ENCODE measurements at places on chromosomes 12 and 14.

DNA sequence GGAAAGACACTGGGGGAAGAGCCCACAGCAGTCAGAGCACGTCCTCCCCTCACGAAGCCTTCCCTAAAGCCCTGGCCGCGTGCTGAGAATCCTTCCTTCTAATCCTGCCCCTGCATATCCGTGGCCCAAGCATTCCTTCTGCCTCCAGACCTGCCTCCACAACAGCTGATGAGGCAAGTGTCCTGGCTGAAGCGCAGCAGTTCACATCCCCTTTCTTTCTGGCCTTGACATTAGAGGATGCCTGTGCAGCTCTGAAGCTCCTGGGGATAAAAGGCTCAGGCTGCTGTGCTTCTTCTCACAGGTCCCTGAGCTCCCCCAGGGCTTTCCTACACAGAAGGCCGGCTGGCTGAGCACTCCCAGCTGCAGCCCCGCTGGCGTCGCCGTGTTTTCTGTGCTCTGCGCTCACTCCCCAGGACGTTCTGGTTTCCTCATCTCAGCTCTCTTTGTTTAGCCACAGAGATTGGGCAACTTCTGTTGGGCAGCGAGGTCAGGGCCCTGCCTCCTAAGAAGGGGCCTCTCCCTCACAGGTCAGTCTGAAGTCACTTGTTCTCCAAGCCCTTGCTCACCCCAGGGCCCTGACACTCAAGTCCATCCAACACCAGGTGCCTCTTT is 45.8 kb downstream of the NINJ2 start:
- DNase-seq, result peak; percentile 31

- DNase-seq, result no peak
These were observed 137.5 kb downstream of the FSCB start for GRCh38 chr14:44369401-44370123.

- peak; percentile 72 for DNase-seq
These were observed 16.4 kb downstream of the FOS start for GRCh38 chr14:75295061-75295461.

- DNase-seq, result no peak
These were observed 16.6 kb upstream of the DTX1 start for GRCh38 chr12:113039911-113040445.

- no peak for DNase-seq
These were observed 22.2 kb downstream of the AGAP2 start for GRCh38 chr12:57716305-57716704.

- no peak for DNase-seq
These were observed 12.6 kb upstream of the DDX47 start for GRCh38 chr12:12800406-12801180.

DNA sequence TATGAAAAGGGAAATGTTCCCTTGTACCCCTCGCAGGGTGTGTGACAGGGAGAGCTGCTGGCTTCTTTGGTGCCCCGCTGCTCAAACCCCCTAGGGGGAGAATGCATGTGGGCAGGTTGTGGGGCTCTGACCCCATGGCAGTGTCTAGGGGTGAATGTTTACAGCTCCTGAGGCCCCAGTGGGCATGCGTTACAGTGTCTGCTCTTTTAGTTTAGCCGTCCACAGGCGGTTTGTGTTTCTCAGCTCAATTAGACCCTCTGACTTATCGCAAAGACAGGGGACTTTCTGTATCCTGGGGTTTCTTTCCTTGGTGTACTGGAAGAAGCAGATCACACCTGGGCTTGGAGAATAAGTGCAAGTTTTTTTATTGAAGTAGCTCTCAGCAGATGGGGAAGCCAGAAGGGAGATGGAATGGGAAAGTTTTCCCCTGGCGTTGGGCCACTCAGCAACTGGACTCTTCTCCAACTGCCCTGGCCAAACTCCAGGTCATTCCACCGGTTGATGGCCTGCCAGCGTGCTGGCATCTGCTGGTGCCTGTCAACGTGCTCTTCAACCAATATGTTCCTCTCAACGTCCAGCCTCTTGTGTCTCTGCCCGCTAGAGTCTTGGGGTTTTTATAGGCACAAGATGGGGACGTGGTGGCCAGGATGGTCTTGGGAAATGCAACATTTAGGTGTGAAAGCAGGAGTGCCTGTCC is 720.9 kb downstream of the FSCB start:
- no peak for DNase-seq

GRCh38 chr14:75127903-75128595 is 1.2 kb upstream of the NEK9 start:
- DNase-seq, result no peak

DNA sequence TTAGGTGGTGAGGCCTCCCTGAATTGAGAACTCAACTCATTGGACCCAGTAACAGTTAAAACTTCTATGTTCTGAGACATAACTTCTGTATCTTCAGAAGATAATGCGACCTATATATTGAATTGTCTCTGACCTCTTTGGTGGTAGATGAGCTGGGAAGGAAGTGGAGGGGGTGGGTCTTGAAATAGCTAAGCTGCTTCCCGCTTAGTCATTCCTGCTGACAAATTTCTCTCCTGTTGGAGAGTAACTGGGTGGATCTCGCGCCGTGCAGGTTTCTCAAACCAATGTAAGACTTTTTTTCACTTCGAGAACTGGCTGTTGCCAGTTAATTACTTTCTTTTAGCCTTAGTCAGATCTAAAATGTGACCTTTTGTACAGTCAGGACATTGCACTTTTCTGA is 100.8 kb downstream of the PPHLN1 start:
- no peak for DNase-seq

DNA sequence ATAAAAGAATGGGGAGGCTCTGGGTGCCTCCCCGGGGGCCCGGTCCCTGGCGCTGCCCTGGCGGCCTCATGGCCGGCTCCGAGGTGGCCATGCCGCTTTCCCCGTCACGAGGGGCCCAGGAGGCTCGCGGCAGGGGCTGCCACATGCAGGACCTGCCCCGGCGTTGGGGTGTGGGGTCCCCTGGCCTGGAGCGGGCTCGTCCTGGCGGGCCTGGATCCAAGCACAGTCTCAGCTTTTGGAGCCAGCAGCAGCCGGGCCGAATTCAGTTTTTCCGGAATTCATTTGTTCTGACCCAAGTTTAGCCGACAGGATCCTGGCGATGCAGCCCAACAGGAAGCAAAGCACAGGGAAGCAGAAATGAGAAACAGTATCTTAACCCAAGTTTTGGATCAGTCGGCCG is 26.4 kb upstream of the AEBP2 start:
- DNase-seq, result no peak

GRCh38 chr14:92040431-92041051 is 682 bp upstream of the TRIP11 start:
- peak; percentile 64 for DNase-seq

DNA sequence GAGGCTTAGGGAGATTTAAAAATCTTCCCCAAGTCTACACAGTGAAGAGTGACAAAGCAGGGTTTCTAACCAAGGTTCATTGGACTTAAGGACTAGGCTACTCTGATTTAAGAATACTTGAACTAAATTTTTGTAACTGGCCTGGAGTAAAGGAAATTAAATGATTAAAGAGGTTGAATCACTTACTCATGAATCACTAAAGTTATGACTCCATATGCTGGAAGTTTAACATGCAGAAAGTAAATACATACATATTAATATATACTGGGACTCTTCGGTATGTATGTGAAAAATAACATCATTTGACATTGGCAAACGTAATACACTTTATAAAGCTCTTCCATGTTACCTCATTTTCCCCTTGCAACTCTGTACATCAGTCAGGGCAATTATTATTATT is 322.9 kb downstream of the KCNH5 start:
- DNase-seq, result no peak

DNA sequence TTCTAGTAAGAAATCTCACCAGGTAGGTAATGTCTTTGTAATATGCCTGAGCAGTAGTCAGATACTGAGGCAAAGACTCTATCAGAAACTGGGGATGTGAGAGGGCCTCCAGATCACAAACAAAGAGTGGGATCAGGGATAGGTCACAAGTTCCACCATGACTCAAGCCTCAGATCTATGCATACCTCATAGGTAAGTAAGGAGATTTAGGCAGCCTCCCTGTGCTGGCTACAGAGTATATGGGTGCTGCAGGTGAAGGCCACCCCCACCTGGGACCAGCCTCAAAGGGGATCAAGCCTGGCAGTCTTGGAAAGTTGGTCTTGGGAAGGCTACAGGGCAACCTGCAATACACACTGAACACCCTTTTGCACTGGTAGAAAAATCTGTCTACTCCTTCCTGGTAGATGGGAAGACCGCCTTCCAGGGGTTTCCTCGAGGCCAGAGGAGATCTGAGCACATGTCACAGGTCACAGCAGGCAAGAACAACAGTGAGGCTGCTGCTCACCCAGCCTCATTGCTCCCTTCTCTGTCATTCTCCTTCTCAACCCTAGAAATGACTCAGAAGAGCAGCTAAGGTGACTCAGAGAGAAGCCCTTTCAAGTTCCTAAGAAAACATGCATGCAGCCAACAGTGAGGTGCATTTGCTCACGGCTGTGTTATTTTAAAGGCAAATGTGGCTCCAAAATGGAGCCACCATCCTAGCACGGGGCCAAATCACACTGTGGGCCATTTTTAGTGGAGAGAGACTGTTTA is 143.4 kb upstream of the CDKN3 start:
- no peak for DNase-seq

DNA sequence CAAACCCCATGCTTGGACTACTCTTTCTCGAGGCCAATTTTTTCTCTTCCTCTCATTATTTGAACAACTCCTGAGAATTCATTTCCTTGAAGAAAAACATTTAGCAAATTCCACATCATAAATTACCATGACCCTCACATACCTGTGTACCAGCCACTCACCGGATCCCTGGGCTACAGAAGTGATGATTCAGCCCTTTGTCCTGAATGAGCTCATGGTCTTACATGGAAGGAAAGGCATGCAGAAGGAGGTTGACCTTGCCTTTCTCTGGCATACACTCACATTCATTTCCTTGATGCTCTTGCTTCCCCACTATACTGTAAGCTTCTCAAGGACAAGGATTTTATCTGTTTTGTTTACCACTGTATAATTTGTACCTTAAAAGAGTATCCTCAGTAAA is 191.5 kb downstream of the SLC5A8 start:
- DNase-seq, result no peak

- DNase-seq, result no peak
These were observed 11.4 kb downstream of the PRORP start for GRCh38 chr14:35133542-35134328.

DNA sequence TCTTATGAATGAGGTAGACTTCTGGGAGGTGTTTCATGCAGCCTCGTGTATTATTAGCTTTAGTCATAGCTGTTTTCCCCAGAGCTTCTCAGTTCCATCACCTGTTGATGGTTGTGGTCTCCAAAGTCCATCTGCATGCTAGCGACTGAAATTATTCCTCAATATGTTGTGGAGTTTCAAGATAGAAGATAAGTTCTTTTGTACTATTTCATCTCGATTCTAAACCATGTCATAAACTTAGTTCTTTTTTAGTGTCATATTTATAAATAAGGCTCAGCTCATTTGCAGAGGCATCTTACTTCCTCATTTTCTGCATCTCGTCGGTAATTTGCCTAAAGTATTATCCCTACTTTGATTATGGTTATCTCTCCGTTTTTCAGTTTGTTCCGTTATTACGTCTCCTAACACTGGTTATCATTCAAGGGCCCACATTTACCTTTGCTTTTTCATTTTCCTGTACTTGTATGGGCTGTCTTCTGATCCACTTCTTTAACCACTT is 119.1 kb downstream of the ITPR2 start:
- no peak for DNase-seq

DNA sequence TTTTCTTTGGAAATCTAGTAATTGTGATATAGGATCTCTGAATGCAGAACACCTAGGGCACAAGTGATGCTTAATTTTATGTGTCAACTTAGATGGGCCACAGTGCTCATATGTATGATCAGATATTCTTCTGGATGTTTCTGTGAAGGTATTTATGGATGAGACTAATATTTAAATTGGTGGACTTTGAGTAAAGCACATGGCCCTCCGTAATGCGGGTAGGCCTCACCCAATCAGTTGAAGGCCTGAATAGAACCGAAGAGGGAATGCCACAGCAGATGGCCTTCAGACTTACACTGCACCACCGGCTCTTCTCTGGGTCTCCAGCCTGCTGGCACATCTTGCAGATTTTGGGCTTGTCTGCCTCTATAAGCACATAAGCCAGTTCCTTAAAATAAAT is 60.0 kb downstream of the ETV6 start:
- no peak for DNase-seq

DNA sequence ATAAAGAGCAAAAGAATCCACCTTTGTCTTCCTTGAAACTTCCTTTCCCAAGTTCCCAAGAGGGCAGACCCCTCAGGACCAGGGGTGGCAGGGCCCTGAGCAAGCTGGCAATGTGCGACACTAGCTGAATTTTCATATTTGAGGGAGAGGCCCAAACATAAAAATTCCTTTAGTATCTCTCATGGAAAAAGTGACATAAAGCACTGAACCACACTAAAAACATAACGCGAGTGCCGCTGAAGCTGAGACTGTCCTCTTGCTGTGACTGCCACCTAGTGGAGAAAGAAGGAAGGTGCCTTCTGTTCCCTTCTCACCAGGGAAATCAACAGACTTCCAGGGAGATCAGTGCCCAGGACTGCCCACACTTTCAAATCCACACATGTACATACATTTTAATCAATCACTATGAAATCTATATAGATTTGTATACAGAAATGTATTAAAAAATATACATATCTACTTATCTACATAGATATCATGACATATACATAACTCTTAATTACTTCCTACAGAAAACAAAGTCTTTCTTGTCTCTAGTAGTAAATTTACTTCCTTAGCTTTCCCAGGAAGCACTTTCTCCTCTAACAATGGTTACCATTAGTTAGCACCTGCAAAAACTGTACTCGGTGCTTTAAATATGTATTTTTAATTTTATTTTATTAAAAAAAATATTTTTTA is 53.8 kb downstream of the SSH1 start:
- peak; percentile 97 for DNase-seq

DNA sequence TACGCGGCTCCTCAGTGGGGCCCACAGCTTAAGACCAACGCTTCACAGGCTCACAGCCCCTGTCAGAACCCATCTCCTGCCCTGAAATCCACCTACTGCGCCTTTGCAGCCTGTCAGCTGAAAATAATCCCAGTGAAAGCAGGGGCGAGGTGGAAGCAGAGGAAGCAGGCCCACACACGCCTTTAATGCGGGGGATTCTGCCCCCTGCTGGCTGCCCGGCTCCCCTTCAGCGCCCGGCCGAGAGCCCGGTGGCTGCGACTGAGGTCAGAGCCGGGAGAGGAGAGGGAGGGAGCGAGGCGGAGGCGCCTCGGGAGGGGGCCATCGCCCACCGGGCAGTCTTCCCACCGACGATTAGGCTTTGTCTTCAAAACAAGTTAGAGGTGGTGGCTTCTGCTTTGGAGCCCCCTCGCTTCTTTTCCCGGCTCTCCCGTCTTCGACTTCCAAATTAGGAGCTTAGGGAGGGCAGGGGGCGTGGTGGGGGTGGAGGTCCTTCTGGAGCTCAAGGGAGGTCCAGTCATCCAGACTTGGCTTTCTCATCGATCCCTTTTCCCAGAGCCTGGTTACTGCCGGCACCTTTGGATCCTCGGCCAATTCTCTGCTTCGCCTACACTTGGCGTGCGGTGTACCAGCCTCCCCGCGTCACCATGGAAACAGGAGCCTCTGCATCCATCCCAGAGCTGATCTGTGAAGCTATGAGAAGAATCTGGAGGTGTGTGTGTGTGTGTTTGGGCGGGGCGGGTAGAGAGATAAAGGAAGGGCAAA is 25.2 kb upstream of the RND1 start:
- peak; percentile 95 for DNase-seq

GRCh38 chr14:39615352-39615751 is 183.1 kb upstream of the FBXO33 start:
- no peak for DNase-seq

GRCh38 chr14:38250331-38250730 is 5.6 kb downstream of the CLEC14A start:
- no peak for DNase-seq

Measured in eye (tissue), 1 donor.